NCI-H446 (cell line): ENCODE measurements at places on chromosomes 5 and 9.

DNA sequence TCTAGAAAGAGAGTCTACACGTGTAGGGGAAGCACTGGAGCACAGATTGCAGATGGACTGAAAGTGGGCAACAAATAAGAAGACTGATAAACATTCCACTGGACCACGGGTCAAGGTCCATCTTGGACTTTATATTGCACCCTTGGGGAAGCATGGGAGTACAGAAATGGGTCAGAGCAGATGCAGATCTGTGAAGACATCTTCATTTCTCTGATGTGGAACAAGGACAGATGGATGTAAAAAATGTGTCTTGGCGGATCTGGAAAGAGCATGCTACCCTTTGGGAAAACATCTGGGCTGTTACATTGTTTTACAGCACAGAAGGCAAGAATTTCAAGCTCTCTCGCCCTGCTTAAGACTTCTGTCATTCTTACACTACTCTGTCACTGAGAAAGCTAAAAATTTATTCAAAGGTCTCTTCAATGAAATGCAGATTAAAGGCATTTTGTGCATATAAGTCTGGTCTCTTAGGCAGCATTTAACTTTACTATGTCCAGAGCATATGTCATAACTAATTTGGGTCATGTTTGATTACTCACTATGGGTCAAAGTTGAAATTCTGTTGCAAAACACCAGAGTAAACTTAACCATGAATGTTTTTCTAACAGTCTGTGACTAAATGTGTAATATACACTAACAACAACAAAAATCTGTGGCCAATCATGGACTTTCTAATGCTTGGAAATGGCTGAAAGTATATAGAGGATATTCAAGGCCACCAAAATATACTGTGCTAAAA is 756.4 kb upstream of the DMAC1 start:
- DNase-seq = no peak

GRCh38 chr5:161022151-161022550 is 170.1 kb upstream of the ATP10B start:
- no peak for DNase-seq

GRCh38 chr5:173242675-173243121 is 7.7 kb upstream of the NKX2-5 start:
- DNase-seq = no peak

DNA sequence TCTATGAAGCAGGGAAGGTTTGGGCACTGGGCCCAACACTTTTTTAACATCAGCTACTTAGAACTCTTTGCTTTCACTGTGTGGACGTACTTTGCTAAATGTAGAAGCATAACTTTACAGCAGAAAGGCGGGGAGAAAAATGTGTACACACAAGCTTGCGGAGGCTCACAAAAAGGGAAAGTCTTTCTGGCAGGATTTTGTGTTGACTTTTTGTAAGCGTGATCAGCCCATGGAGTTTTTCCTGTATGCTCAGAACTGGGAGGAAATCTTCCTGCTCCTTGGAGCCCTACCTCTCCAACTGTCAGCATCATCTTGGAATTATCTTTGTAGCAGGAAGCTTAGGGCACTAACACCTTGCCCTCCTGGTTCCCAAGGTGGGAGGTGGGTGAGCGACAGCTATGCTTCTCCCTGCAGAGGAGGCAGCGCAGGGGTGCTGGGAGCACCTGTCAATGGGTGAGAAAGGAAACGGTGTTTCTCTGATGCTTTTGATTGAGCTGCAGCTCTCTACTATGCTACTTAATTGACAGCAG is 321.9 kb downstream of the GADD45G start:
- DNase-seq = no peak

DNA sequence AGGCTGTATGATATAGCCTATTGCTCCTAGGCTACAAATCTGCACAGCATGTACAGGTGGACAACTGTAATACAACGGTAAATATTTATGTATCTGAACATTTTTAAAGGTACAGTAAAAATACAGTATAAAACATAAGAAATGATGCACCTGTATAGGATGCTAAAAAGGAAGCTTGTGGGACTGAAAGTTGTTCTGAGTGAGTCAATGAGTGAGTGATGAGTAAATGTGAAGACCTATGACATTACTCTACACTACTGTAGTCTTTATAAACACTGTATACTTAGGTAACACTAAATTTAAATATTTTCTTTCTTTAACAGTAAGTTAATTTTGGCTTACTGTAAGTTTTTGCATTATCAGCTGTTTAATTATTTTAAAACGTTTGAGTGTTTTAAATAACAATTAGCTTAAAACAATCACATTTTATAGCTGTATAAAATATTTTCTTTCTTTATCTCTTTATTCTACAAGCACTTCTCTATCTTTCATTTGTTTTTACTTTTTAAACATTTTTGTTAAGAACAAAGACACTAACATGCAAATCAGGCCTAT is 28.1 kb downstream of the CDH18 start:
- no peak for DNase-seq

DNA sequence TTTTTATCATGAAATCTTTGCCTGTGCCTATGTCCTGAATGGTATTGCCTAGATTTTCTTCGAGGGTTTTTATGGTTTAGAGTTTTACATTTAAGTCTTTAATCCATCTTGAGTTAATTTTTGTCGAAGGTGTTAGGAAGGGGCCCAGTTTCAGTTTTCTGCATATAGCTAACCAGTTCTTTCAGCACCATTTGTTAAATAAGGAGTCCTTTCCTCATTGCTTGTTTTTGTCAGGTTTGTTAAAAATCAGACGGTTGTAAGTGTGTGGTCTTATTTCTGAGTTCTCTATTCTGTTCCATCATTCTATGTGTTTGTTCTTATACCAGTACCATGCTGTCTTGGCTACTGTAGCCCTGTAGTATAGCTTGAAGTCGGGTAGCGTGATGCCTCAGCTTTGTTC is 55.9 kb downstream of the YTHDC2 start:
- DNase-seq = no peak

DNA sequence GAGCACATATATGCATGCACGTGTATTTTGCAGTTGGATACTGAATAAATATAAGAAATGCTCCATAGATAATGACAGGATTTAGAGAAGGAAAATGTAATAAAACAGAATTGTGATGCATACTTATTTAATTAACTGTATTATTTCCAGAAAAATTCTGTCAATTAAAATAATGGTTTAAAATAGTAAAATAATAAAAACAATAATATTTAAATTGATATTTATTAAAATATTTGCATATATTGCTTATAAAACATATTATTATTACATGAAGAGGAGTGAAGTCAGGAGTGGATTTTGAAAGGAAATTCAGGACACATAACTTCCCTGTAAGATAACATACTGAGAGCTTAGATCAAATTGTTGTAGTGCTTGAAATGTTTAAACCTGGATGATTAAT is 21.4 kb upstream of the EDIL3 start:
- no peak for DNase-seq

DNA sequence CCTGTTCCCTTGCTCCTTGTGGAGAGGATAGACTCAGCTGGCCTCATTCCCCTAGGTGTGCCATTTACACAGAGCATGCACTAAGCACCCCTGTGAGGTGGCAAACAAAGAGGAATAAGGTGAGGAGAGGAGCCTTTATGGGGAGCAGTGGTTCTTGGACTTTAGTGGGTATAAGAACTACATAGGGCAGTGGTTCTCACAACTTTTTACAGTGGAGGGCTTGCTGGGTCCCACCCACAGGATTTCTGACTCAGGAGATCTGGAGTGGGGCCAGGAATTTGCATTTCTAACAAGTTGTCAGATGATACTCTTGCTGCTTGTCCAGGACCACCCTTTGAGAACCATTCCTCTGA is 42.0 kb downstream of the CSF1R start:
- DNase-seq = no peak

DNA sequence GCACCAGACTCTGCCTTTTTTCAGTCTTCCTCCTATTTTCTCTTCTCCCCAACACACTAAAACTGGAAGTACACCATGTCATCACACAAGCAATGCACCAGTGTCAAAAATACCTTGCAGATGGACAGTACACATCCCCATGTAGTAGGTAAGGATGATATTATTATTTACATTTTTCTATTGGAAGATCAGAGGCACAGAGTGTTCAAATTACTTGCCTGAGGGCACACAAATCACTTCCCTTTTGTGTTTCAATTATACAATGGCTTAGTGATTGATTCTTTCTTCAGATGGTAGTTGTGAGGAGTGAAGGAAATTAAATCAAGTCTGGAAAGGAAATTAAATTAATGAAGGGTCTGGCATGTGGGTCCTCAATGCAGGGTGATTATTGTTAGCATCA is 39.6 kb downstream of the CTSL start:
- no peak for DNase-seq

- DNase-seq = no peak
Observed at GRCh38 chr5:58016358-58016757, 443.5 kb downstream of the PLK2 start.
